ENCODE measurements at places on chromosomes 3 and 15. TPM values are rescaled to one million over a fixed set of nuclear protein-coding genes. Genes with fewer than 3 reads are reported as not detected.

The WNT7A gene
- not detected for total RNA-seq

DNA sequence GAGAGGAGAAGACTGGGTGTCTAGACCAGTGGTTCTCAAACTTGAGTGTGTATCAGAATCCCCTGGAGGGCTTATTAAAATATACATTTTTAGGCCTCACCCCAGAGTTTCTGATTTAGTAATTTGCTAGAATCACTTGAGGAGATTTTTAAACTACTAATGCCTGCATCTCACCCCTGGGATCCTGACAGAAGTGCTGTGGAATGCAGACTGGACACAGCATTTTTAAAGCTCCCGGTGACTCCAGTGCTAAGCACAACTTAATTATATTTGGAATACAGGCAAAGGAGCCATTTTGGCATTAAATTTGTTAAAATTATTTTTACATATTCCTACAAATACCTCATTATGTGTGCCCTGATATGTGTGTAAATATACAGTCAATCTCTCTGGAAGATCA, 26.7 kb upstream of the COL6A6 start:
- no peaks in the 10 kb centered on the region for H3K4me1 ChIP-seq
- DNase-seq = no peak
- H3K27me3 ChIP-seq = peaks cover 4% of the 10 kb centered on the region
- H3K36me3 ChIP-seq = no peaks in the 10 kb centered on the region
- no peak overlapping the region for H3K27ac ChIP-seq

DNA sequence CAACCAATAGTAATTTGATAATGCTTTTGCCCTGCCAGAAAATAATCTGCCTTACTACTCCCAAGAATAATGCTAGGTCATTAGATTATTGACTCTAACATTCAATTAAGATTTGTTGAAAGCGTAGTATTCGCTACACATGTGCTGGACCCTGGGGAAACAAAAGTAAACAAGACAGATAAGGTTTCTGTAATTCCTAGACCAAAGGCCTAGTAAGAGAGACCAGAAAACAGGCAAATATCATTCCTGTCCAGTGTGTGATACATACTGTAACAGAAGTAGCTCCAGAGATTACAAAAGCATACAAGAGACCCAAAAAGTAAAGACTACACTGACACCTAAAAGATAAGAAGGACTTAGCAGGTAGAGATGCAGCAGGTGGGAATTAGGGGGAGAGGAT, 60.8 kb downstream of the PLOD2 start:
- H3K27ac ChIP-seq = no peak overlapping the region
- H3K27me3 ChIP-seq = no peaks in the 10 kb centered on the region
- no peak overlapping the region for H3K4me3 ChIP-seq
- no peak for DNase-seq
- no peaks in the 10 kb centered on the region for H3K36me3 ChIP-seq

The SENP5 gene
- total RNA-seq = 42.1 TPM

- no peaks in the 10 kb centered on the region for H3K36me3 ChIP-seq
- H3K27ac ChIP-seq = no peak overlapping the region
- peaks cover 39% of the 10 kb centered on the region for H3K4me1 ChIP-seq
- DNase-seq = no peak
- no peaks in the 10 kb centered on the region for H3K27me3 ChIP-seq
Observed at GRCh38 chr3:149610351-149611105, 47.3 kb downstream of the WWTR1 start.

- H3K36me3 ChIP-seq = no peaks in the 10 kb centered on the region
- H3K27me3 ChIP-seq = no peaks in the 10 kb centered on the region
- no peak overlapping the region for H3K27ac ChIP-seq
Observed at GRCh38 chr3:65793495-65794200, 245.1 kb downstream of the MAGI1 start.

- peaks cover 15% of the 10 kb centered on the region for H3K4me1 ChIP-seq
- H3K4me3 ChIP-seq = no peak overlapping the region
- DNase-seq = no peak
- peaks cover 76% of the 10 kb centered on the region for H3K36me3 ChIP-seq
- H3K27ac ChIP-seq = no peak overlapping the region
Observed at GRCh38 chr3:184180165-184180564, 5.5 kb downstream of the AP2M1 start.

GRCh38 chr3:41293169-41293681, 93.9 kb downstream of the CTNNB1 start:
- H3K27ac ChIP-seq = no peak overlapping the region
- no peaks in the 10 kb centered on the region for H3K36me3 ChIP-seq
- no peak overlapping the region for H3K4me3 ChIP-seq

DNA sequence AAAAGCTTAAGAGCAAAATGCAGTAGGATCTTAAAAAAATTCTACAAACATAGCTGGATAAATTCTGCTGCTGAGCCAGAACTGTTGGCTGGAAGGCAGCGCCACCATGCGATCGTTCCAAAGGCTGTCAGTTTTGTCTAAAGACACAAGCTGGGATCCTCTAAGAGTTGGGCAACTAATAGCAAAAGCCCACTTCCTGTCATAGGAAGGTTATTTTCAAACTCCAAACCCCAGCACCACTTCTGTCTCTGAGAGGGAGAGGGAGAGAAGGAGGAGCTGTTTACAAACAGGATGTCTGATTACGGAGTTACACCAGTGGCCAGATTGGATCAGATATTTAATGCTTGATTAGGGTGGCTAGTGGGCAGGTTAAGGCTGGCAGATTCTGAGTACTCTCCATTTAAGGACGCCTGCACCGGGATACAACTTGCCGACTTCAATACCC, 44.0 kb downstream of the EIF4E3 start:
- H3K4me3 ChIP-seq = peak overlapping the region; percentile 9
- H3K4me1 ChIP-seq = peaks cover 3% of the 10 kb centered on the region
- no peak overlapping the region for H3K27ac ChIP-seq
- DNase-seq = peak; percentile 73
- H3K27me3 ChIP-seq = no peaks in the 10 kb centered on the region

GRCh38 chr3:46821553-46821952, 41.7 kb downstream of the MYL3 start:
- H3K27me3 ChIP-seq = no peaks in the 10 kb centered on the region
- no peak overlapping the region for H3K27ac ChIP-seq
- H3K4me3 ChIP-seq = no peak overlapping the region
- H3K36me3 ChIP-seq = no peaks in the 10 kb centered on the region
- peaks cover 9% of the 10 kb centered on the region for H3K4me1 ChIP-seq

DNA sequence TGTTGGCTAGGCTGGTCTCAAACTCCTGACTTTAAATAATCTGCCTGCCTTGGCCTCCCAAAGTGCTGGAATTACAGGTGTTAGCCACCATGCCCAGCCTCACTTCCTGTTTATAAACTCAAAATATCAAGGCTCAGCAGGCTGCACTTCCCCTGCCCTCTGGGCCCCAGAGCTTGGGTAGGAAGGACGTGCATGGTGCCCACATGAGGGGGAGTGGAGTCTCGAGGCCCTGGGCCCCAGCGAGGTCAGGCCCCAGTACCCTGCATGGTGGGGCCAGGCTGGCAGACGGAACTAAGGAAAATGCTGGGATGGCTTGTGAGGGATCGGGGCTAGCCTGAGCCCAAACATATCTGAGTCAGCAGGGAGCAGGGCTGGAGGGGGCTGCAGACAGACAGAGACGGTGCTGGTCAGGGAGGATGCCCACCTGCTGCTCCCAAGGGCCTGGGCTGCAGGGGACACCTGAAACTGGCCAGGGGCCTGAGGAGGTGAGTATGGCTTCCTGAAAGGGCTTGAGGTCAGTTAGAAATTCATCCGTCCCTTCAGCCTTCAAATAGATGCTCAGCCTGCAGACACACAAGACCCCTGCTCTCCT, 5.1 kb downstream of the SPTBN5 start:
- no peaks in the 10 kb centered on the region for H3K36me3 ChIP-seq
- H3K27me3 ChIP-seq = no peaks in the 10 kb centered on the region
- H3K4me1 ChIP-seq = no peaks in the 10 kb centered on the region
- H3K4me3 ChIP-seq = no peak overlapping the region
- no peak overlapping the region for H3K27ac ChIP-seq
- no peak for DNase-seq

- H3K27me3 ChIP-seq = no peaks in the 10 kb centered on the region
- H3K4me3 ChIP-seq = peak within 1 kb of the TSS; percentile 58
- DNase-seq = peak; percentile 39
- peaks cover 5% of the 10 kb centered on the region for H3K4me1 ChIP-seq
- peaks cover 10% of the 10 kb centered on the region for H3K36me3 ChIP-seq
Observed at GRCh38 chr15:90234096-90234988, at the start of gene GDPGP1. GDPGP1 (plus strand) TSS chr15:90234209; CDS start chr15:90240909, 6,700 bp downstream.

- H3K36me3 ChIP-seq = no peaks in the 10 kb centered on the region
- no peak for DNase-seq
- H3K27me3 ChIP-seq = no peaks in the 10 kb centered on the region
- no peak overlapping the region for H3K4me3 ChIP-seq
- H3K27ac ChIP-seq = no peak overlapping the region
Observed at GRCh38 chr15:100308608-100309007, 33.2 kb downstream of the ADAMTS17 start.

GRCh38 chr15:48898446-48898845, 20.5 kb downstream of the EID1 start:
- H3K27ac ChIP-seq = no peak overlapping the region
- H3K36me3 ChIP-seq = no peaks in the 10 kb centered on the region
- H3K4me1 ChIP-seq = peaks cover 4% of the 10 kb centered on the region
- no peak overlapping the region for H3K4me3 ChIP-seq
- no peaks in the 10 kb centered on the region for H3K27me3 ChIP-seq

The GPR27 gene
- 8.1 TPM for total RNA-seq

The TUSC7 gene
- not detected for total RNA-seq

DNA sequence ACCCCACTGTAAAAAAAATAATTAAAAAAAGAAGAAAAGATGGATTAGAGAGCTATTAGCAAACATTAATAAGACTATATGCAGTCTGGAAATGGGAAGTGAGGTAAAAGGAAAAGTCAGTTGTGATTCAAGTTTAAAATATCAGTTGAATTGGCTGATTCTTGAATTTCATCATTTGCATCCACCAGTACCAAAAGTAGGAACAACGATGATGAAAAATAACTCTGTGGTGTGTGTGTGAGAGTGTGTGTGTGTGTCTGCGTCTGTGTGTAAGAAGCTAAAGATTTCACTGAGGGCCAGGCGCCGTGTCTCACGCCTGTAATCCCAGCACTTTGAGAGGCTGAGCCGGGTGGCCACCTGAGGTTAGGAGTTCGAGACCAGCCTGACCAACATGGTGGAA, 56.0 kb upstream of the SLC4A7 start:
- H3K36me3 ChIP-seq = no peaks in the 10 kb centered on the region
- H3K4me1 ChIP-seq = peaks cover 10% of the 10 kb centered on the region
- DNase-seq = no peak
- no peak overlapping the region for H3K27ac ChIP-seq
- H3K27me3 ChIP-seq = peaks cover 3% of the 10 kb centered on the region

The UACA gene
- 26.9 TPM for total RNA-seq

All from A673 (cell line).